CD4-positive, CD25-positive, alpha-beta regulatory T cell (primary cell): ENCODE measurements at places on chromosomes 1 and 21. TPM values are rescaled to one million over a fixed set of nuclear protein-coding genes. Genes with fewer than 3 reads are reported as not detected.
A peak's percentile ranks its signal among the peaks of the same experiment; 100 is the strongest.

Gene BARHL2
- polyA plus RNA-seq, result not detected

Gene CFAP107
- polyA plus RNA-seq, result not detected

Gene PRAMEF11
- not detected for polyA plus RNA-seq

Gene BRDT
- polyA plus RNA-seq, result not detected

DNA sequence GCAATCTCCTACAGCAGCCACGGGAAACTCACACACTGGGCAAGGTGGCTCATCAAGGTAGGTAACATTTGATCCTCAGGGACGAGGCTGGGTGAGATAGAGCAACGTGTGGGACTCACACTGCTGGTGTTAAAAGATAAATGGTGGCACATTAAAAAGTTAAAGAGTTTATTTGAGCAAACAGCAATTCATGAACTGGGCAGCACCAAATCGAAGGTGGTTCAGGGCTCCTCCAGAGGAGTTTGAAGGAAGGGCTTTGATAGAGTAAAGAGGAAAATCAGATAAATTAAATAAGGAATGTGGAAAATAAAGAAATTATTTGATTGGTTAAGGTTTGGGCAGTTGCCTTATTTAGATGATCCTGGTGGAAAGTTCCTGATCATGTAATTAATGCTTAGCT lies 23.6 kb upstream of the TMEM51 start:
- H3K4me1 ChIP-seq, result no peaks in the 10 kb centered on the region
- H3K36me3 ChIP-seq, result no peaks in the 10 kb centered on the region
- H3K27me3 ChIP-seq, result peaks cover 6% of the 10 kb centered on the region
- no peak overlapping the region for H3K27ac ChIP-seq
- no peak for DNase-seq
- no peak overlapping the region for H3K4me3 ChIP-seq

DNA sequence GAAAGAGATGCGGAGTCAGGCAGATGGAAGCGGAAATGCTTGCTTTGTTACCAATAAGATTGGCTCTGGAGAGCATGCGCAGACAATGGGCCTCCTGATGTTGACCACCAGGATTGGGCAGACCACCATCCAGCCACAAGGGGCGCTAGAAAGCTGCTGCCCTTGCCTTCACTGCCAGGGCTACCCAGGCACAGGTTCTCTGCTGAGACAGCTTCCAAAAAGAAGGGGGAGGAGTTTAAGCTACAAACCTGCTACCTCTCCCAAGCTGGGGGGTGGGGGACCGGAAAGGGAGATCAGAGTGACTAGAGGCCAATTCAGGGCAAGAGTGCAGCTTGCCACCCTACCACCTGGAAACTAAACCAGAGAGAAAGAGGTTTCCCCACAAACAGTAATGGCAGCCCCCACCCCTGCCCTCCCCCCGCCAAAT lies 369.7 kb downstream of the RRAGC start:
- H3K36me3 ChIP-seq, result no peaks in the 10 kb centered on the region
- DNase-seq, result peak; percentile 44
- no peaks in the 10 kb centered on the region for H3K27me3 ChIP-seq
- H3K27ac ChIP-seq, result no peak overlapping the region

- H3K4me1 ChIP-seq, result no peaks in the 10 kb centered on the region
- DNase-seq, result no peak
- H3K27ac ChIP-seq, result no peak overlapping the region
- H3K4me3 ChIP-seq, result no peak overlapping the region
Observed at GRCh38 chr21:45575993-45576837, 34.0 kb upstream of the SLC19A1 start.

DNA sequence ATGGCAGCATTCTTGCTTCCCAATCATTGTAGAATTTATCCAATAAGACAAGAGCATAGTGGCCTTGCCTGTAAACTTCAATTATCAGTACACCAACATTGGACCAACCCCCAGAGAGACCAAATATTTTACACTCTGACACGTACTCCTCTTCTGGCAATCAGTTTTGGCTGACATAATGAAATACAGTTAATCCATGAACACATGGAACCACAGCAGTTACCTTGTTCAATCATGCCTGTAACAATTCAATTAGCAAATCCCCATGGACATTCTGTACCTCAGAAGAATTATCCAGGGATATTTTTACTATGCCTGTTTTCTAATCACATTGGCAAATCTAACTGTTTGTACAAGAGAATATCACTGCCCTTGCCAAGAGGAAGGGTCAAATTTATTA lies 2162.0 kb downstream of the MRPL39 start:
- no peak for DNase-seq
- no peaks in the 10 kb centered on the region for H3K36me3 ChIP-seq
- H3K4me3 ChIP-seq, result no peak overlapping the region
- H3K27me3 ChIP-seq, result no peaks in the 10 kb centered on the region
- H3K4me1 ChIP-seq, result no peaks in the 10 kb centered on the region
- no peak overlapping the region for H3K27ac ChIP-seq

DNA sequence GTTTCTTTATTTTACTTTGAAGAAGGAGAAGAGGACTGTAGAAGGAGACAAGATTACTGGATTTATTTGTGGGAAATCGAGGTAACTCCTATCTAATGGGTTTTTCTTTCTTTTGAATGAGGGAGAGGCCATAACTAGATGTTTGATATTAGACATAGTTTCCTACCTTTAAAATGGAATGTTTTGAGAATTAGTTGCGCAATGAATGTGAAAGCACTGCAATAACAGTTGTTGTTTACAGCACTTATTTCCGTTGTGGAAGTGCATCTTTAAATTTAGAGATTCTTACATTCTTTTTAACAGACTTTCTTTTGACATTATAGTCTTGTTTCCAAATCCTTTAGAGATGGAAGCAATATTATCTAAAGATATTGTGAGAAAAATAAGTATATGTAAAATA lies 229.0 kb downstream of the SRGAP2C start:
- no peak overlapping the region for H3K27ac ChIP-seq
- H3K4me3 ChIP-seq, result no peak overlapping the region
- H3K27me3 ChIP-seq, result peaks cover 2% of the 10 kb centered on the region
- H3K36me3 ChIP-seq, result no peaks in the 10 kb centered on the region
- DNase-seq, result no peak

DNA sequence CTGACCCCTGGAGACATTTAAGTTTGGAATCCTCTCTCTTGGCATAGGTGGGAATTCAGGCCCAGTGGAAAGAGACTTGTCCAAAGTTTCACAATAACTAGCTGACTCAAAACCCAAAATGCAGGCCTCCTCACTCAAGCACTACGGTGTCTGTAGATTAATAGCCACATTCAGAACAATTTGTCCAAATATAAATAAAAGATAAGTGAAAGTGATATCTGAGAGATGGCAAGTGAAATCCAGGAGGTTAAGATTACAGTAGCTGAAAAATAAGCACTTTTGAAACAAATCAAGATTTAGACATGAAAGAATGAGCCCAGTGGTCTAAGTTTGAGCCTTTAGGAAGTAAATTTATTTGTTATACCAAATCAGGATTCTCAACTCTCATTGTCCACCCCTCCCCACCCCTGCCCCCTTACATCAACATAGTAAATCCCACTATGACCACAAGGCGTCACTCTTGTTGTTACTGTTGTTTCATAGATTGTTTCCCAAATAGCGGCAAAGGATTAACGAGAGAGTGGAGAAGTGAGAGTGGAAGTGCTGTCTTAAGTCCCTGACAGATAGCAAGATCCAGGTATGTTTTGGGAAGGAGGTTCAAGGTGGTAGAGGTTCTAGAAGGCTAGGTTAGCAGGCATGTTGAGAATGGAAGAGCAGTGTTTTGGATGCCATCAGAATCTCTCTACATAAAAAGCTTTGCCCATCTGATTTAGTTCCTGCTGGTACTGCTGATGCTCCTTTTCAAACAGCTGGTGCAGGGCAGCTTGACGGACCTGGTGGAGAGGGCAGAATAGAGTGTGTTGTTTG lies 7.1 kb upstream of the TPM3 start:
- no peaks in the 10 kb centered on the region for H3K36me3 ChIP-seq
- H3K27ac ChIP-seq, result no peak overlapping the region
- H3K27me3 ChIP-seq, result peaks cover 3% of the 10 kb centered on the region

- H3K27me3 ChIP-seq, result no peaks in the 10 kb centered on the region
- no peak overlapping the region for H3K4me3 ChIP-seq
- no peak overlapping the region for H3K27ac ChIP-seq
- DNase-seq, result no peak
Observed at GRCh38 chr1:42979036-42979430, 20.4 kb upstream of the SLC2A1 start.

DNA sequence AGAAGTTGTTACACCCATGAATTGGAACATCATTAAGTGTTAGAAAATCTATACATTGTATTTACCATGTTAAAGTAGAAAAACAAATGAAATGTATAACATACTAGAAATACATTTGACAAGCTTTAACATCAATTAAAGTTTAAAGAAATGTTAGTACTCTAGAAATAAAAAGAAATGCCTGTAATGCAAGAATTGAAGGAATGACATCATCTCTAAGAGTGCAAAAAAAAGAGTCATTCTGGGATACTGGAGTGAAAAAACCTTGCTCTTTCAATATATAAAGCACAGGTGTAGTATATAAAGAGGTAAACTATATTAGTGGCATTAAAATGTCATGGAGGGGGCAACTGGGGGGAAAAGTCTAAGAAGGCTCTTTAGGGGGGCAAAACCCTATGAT lies 210.8 kb upstream of the PLD5 start:
- H3K4me1 ChIP-seq, result no peaks in the 10 kb centered on the region
- H3K27me3 ChIP-seq, result no peaks in the 10 kb centered on the region
- no peak overlapping the region for H3K4me3 ChIP-seq
- H3K27ac ChIP-seq, result no peak overlapping the region
- no peak for DNase-seq

DNA sequence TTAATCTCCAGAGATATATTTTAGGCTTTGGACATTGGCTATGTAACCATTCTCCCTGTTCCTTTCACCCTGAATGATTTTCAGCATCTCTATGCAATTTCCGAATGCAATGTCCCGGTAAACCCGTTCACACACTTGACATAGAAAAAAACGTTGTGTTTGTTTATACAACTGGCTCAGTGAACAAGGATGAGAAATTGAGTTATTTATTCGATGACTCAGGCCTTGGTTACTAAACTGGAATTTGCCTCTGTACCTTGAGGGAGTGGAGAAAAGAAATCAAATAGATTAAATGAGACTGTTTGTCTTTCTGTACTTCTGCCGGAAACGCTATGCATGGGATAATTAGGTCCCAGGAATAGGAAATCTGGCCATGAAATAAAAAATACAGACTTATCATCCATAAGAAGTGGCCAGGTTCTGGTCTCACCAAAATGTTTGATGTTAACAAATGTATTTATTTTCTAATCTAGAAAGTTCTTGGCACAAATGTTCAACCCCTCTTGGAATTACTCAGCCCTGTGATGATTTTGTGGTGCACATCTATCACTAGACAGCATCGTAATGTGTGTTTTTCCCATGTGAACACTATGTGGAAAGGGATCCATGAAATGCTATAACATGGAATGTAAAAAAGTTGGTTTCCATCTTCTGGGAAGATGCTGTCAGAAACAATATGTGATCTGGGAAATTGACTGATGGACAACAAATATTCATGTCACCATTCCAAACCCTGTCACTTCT lies 253.9 kb downstream of the DUSP10 start:
- no peaks in the 10 kb centered on the region for H3K27me3 ChIP-seq
- no peaks in the 10 kb centered on the region for H3K4me1 ChIP-seq
- DNase-seq, result no peak
- H3K27ac ChIP-seq, result no peak overlapping the region

- DNase-seq, result no peak
- peaks cover 13% of the 10 kb centered on the region for H3K27me3 ChIP-seq
- H3K27ac ChIP-seq, result no peak overlapping the region
- H3K36me3 ChIP-seq, result no peaks in the 10 kb centered on the region
Observed at GRCh38 chr1:18719786-18720451, 89.3 kb downstream of the PAX7 start.

GRCh38 chr1:86621286-86621685 lies 74.4 kb downstream of the CLCA4 start:
- no peak for DNase-seq
- no peak overlapping the region for H3K27ac ChIP-seq
- no peaks in the 10 kb centered on the region for H3K4me1 ChIP-seq
- H3K4me3 ChIP-seq, result no peak overlapping the region
- no peaks in the 10 kb centered on the region for H3K36me3 ChIP-seq
- H3K27me3 ChIP-seq, result no peaks in the 10 kb centered on the region

DNA sequence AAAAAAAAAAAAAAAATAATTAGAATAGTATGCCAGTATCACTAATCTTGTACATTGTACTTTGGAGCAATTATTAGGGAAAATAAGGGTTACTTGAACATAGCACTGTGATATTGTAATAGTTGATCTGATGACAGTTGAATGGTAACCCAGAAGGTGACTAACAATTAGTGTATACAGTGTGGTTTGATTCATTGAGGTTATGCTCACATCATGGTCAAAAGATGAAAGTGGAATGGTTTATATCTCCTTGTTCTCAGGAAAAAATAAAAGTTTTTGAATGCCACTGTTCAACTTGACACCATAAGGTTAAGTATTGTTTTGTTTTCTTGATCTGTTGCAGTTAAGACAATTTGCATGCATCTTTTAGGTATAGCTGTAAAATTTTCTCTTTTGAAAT lies 87.0 kb downstream of the GPR52 start:
- no peaks in the 10 kb centered on the region for H3K36me3 ChIP-seq
- no peaks in the 10 kb centered on the region for H3K4me1 ChIP-seq
- H3K4me3 ChIP-seq, result no peak overlapping the region
- DNase-seq, result no peak
- H3K27ac ChIP-seq, result no peak overlapping the region

GRCh38 chr1:3685222-3685621 lies 32.9 kb downstream of the TP73 start:
- H3K36me3 ChIP-seq, result no peaks in the 10 kb centered on the region
- DNase-seq, result no peak
- H3K27me3 ChIP-seq, result no peaks in the 10 kb centered on the region
- no peaks in the 10 kb centered on the region for H3K4me1 ChIP-seq
- no peak overlapping the region for H3K27ac ChIP-seq

- no peak overlapping the region for H3K27ac ChIP-seq
- no peaks in the 10 kb centered on the region for H3K27me3 ChIP-seq
- no peak for DNase-seq
- no peak overlapping the region for H3K4me3 ChIP-seq
- H3K36me3 ChIP-seq, result peaks cover 30% of the 10 kb centered on the region
- peaks cover 21% of the 10 kb centered on the region for H3K4me1 ChIP-seq
Observed at GRCh38 chr1:229288516-229288915, 17.6 kb downstream of the RAB4A start.

DNA sequence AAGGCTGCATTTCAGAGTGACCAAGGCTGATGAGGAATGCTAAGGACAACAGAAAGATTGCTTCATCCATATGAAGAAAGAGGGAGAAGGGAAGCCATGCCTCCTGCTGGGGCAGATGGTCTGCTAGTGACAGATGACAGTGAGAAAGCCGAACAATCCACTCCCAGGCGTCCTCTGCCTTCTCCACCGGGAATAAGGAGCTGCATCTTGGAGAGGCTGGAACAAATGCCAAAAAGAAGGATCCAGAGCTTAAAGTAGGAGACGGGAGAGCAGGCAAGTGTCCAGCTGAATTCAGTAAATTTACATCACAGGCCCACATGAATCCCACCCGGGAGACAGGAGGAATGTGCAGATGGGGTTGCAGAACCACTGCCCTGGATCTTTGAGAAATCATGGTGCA lies 33.4 kb downstream of the DDX20 start:
- no peak overlapping the region for H3K4me3 ChIP-seq
- no peak overlapping the region for H3K27ac ChIP-seq
- peaks cover 7% of the 10 kb centered on the region for H3K27me3 ChIP-seq
- no peak for DNase-seq
